GM23248 (cell line): ENCODE measurements at places on chromosomes 12 and 14. TPM values are rescaled to one million over a fixed set of nuclear protein-coding genes. Genes with fewer than 3 reads are reported as not detected.
A peak's percentile ranks its signal among the peaks of the same experiment; 100 is the strongest.

The PTGER2 gene
- 6.2 and 7.2 TPM in 2 replicates for total RNA-seq

The TSHR gene
- not detected in 2 replicates for total RNA-seq

The RFLNA gene
- total RNA-seq = 4.6 and 4.9 TPM in 2 replicates

The TAS2R50 gene
- 0.32 TPM in 1 of 2 replicates, not detected in the other for total RNA-seq

DNA sequence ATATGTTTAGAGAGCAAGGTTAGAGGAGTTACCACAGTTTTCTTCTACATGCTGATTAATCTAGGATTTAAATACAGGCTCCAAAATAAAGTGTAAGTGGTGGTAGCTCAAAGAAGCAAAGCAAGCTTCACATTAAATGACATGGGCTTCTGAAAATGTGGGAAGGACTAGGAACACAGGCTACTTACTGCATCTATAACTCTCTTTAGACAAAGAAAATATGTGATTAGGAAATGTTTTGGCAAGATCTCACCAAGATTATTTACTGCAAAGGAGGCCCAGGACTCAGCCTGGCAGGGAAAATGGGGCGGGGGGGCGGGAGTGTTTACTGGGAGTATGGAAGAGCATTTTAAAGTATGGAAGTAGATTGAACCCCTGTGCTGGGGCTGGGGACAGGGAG, 39.4 kb downstream of the ETV6 start:
- H3K36me3 ChIP-seq = no peaks in the 10 kb centered on the region
- no peaks in the 10 kb centered on the region for H3K27me3 ChIP-seq
- H3K4me1 ChIP-seq = peaks cover 22% of the 10 kb centered on the region
- H3K27ac ChIP-seq = no peak overlapping the region
- H3K4me3 ChIP-seq = no peak overlapping the region

- H3K4me3 ChIP-seq = no peak overlapping the region
- H3K27me3 ChIP-seq = no peaks in the 10 kb centered on the region
- DNase-seq = no peak
Measured at GRCh38 chr12:95637010-95637409, 85.7 kb upstream of the USP44 start.

- DNase-seq = no peak
- no peaks in the 10 kb centered on the region for H3K4me1 ChIP-seq
- H3K4me3 ChIP-seq = no peak overlapping the region
- H3K36me3 ChIP-seq = no peaks in the 10 kb centered on the region
Measured at GRCh38 chr12:4720637-4720995, 416 bp downstream of the GALNT8 start.

DNA sequence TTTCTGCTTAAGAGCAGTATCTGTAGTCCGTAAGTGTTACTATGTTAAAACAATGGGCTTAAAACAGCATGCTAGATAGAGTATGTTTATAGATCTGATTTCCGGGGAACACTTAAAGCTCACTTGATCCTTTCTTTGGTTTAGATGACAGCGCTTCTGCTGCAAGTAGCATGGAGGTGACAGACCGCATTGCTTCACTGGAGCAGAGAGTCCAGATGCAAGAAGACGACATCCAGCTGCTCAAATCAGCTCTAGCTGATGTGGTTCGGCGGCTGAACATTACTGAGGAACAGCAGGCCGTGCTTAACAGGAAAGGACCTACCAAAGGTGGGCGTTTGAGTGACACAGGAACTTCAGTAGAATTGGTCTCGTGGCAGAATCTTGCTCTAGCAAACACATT, 57.5 kb downstream of the EML1 start:
- no peak overlapping the region for H3K27ac ChIP-seq
- H3K4me1 ChIP-seq = no peaks in the 10 kb centered on the region
- H3K4me3 ChIP-seq = no peak overlapping the region
- no peaks in the 10 kb centered on the region for H3K27me3 ChIP-seq
- H3K36me3 ChIP-seq = no peaks in the 10 kb centered on the region

DNA sequence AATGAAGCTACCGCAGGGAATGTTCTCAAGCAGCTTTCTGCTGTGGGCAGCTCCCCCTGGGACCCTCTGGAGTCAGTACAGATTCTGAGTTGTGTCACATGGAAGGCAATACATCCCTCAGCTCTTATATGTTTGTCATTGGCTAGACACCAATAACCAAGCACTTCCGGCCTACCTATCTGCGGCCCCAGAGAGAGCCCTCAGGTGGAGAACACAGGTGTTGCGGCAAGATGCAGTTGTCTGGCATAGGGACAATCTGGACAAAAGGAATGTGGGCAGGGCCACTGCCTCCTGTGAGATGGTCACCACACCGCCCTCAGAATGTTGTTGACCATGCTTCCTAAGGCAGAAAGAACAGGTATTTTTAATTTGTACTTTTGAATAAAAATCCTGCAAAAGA, 118.7 kb downstream of the BRMS1L start:
- no peaks in the 10 kb centered on the region for H3K4me1 ChIP-seq
- H3K27me3 ChIP-seq = no peaks in the 10 kb centered on the region
- no peak overlapping the region for H3K4me3 ChIP-seq
- no peaks in the 10 kb centered on the region for H3K36me3 ChIP-seq

GRCh38 chr14:101126731-101127130, 223.2 kb upstream of the RTL1 start:
- H3K36me3 ChIP-seq = no peaks in the 10 kb centered on the region
- peaks cover 33% of the 10 kb centered on the region for H3K27me3 ChIP-seq
- H3K27ac ChIP-seq = no peak overlapping the region

DNA sequence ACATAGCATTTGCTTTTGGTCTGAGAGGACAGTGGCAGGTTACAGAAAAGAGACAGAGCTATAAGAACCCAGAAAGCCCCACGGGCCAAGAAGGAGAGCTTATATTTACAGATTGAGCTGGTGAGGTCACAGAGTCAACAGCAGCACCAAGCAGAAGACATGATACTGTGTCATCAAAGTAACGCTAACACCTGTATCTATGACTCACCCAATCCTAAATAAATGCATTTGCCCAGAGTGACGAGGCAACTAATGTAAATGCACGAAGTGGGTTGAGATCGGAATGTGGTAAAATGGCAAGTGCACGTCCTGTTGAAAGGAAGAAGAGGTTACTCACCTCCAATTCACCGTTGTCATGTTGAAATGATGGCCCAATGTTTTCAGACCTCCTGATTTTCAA, 6.7 kb upstream of the CD163L1 start:
- no peak for DNase-seq
- no peaks in the 10 kb centered on the region for H3K4me1 ChIP-seq
- H3K4me3 ChIP-seq = no peak overlapping the region
- H3K36me3 ChIP-seq = no peaks in the 10 kb centered on the region
- no peak overlapping the region for H3K27ac ChIP-seq

GRCh38 chr14:100735271-100735670, 8.6 kb downstream of the DLK1 start:
- peaks cover 7% of the 10 kb centered on the region; the same call in 1 of the 2 replicates for H3K27me3 ChIP-seq
- no peak overlapping the region for H3K4me3 ChIP-seq
- H3K4me1 ChIP-seq = no peaks in the 10 kb centered on the region

DNA sequence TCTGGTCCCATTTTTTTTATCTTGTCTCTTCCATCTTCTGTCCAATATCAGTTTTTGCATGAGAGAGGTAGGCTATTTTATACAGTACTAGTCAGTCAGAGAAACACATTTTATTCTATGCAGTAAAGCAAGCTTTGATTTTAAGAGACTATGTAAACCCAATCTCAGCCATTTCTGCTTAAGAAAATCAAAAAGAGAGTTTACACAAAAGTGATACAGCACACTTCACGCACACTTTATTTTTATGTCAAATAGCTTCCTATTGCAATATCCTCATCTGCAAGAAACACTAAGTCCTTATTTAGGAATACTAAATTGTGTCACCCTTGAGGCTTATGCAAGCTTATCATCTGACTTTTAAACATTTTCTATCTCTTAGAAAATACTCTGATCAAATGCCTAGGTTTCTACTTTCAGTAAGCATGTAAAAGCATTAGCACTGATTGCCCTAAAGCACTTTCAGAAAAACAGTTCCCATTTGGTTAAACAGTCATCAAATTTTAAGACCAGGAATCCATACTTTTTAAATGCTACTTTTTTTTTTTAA, 78.3 kb downstream of the MED13L start:
- H3K27ac ChIP-seq = no peak overlapping the region
- no peak for DNase-seq
- H3K4me1 ChIP-seq = peaks cover 58% of the 10 kb centered on the region

GRCh38 chr12:106119301-106119700, 19.5 kb downstream of the NUAK1 start:
- H3K36me3 ChIP-seq = no peaks in the 10 kb centered on the region; the same call in 1 of the 2 replicates
- no peak overlapping the region for H3K4me3 ChIP-seq
- H3K27me3 ChIP-seq = no peaks in the 10 kb centered on the region
- DNase-seq = no peak
- no peak overlapping the region for H3K27ac ChIP-seq

- H3K27me3 ChIP-seq = no peaks in the 10 kb centered on the region
- DNase-seq = peak; percentile 94
- H3K4me1 ChIP-seq = peaks cover 12% of the 10 kb centered on the region
- peak overlapping the region; percentile 67 for H3K4me3 ChIP-seq
- H3K36me3 ChIP-seq = no peaks in the 10 kb centered on the region
Measured at GRCh38 chr12:130775953-130776856, 60.1 kb upstream of the RIMBP2 start.

- no peak overlapping the region for H3K27ac ChIP-seq
- H3K27me3 ChIP-seq = peaks cover 43% of the 10 kb centered on the region
- no peak for DNase-seq
- H3K4me1 ChIP-seq = no peaks in the 10 kb centered on the region
Measured at GRCh38 chr12:53803194-53803593, 51.4 kb upstream of the CISTR start.

DNA sequence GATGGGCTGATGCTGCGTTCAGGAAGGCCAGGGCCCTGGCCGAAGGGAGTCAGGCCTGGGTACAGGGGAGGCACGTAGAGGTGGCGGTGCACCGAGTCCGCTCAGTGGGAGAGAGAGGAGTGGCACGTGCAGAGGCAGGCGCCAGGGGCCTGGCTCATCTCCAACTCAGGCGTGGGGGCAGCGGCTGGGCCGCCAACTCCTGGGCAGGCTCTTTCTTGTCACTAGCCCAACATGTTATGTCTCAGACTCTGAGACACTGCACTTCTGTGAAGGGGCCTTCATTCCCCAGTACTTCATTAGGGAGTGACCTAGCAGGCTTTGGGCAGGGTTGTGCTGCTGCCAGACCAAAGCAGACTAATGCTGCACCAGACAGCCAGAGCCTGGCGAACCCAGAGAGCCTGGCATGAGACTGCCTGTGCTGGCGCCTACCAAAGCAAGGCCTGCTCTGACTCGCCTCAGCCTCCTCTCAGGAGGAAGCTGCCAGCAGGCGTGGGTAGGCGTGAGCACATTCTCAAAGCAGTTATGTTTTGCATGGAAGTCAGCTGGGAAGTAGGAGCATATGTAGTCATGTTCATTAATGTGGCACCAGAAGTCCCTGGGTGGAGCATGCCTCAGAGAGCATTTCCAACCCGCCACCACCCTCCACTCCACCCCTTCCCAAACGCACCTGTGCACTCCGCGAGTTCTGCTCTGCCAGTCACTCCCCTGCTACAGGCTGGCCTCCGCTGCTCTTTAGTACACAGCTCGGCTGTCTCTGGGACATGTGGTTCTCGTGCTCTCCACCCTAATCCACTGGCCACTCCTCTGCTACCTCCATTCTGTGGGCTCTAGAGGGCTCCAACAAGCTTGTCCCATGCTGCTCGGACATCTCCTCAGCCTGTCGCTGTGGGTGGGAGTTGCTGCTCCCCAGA, 9.7 kb downstream of the CKB start:
- H3K4me1 ChIP-seq = peaks cover 16% of the 10 kb centered on the region
- no peaks in the 10 kb centered on the region for H3K27me3 ChIP-seq
- no peak overlapping the region for H3K4me3 ChIP-seq
- peaks cover 7% of the 10 kb centered on the region; the same call in 1 of the 2 replicates for H3K36me3 ChIP-seq

GRCh38 chr14:105013150-105013785, 7.6 kb downstream of the CDCA4 start:
- H3K27ac ChIP-seq = no peak overlapping the region
- DNase-seq = peak; percentile 47
- H3K27me3 ChIP-seq = no peaks in the 10 kb centered on the region
- no peaks in the 10 kb centered on the region for H3K4me1 ChIP-seq
- no peak overlapping the region for H3K4me3 ChIP-seq
- peaks cover 6% of the 10 kb centered on the region; the same call in 1 of the 2 replicates for H3K36me3 ChIP-seq

GRCh38 chr12:9699898-9700605, 30.5 kb downstream of the CLEC2D start:
- no peak overlapping the region for H3K4me3 ChIP-seq
- peaks cover 8% of the 10 kb centered on the region; the same call in 1 of the 2 replicates for H3K4me1 ChIP-seq
- H3K36me3 ChIP-seq = no peaks in the 10 kb centered on the region
- no peaks in the 10 kb centered on the region for H3K27me3 ChIP-seq
- H3K27ac ChIP-seq = no peak overlapping the region

DNA sequence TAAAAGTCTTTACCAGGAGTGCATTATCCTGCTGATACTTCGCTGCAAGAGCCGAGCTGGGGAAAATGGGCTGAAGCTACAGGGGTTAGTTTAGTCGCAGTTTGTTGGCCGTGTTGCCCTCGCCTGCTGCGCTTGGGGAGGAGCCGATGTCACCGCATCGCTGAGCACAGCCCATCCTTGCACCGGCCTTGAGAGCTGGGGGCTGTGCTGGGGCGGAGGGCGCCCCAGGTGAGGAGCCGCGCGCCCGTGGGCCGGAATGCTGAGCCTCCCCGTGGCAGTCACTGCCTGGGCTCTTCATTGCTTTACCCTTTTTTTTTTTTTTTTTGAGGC, 50.0 kb downstream of the ADGRD1 start:
- H3K27ac ChIP-seq = no peak overlapping the region
- no peaks in the 10 kb centered on the region for H3K27me3 ChIP-seq
- no peak for DNase-seq
- H3K4me3 ChIP-seq = no peak overlapping the region
- H3K36me3 ChIP-seq = no peaks in the 10 kb centered on the region

DNA sequence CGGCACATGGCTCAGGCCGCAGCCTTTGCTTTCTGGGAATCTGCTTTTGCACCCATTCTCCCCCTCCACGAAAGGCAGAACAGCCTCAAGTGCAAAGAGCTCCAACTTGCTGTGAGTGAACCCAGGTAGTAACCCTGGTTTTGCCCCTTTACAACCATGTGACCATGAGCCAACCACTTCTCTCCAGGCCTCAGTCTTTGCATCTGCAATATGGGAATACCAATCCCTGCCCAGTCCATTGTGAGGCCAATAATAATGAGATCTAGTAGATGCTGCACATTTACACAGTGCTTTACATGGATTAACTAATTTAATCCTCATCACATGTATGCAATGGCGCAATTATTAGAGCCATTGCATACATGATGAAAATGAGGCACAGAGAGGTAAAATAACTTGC, 108.9 kb upstream of the MYL2 start:
- H3K4me1 ChIP-seq = no peaks in the 10 kb centered on the region
- no peak overlapping the region for H3K27ac ChIP-seq
- DNase-seq = no peak
- H3K4me3 ChIP-seq = no peak overlapping the region

- no peaks in the 10 kb centered on the region for H3K27me3 ChIP-seq
- H3K27ac ChIP-seq = no peak overlapping the region
- H3K4me3 ChIP-seq = no peak overlapping the region
- no peaks in the 10 kb centered on the region for H3K4me1 ChIP-seq
- H3K36me3 ChIP-seq = no peaks in the 10 kb centered on the region
Measured at GRCh38 chr14:53399057-53399456, 245.9 kb upstream of the DDHD1 start.

DNA sequence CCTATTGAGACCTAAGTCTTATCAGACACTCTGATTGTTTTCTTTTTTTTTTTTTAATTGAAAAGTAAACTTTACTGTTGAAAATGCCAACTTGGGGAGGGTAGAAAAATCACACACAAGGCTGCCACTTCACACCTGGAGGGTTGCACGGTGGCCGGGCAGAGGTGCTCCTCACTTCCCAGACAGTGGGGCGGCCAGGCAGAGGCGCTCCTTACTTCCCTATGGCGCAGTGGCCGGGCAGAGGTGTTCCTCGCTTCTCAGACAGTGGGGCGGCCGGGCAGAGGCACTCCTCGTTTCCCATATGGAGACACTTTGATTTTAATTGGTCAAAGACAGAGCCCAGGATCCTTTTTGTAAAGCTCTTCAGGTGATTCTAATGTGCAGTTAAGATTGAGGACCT, 399.3 kb downstream of the TMTC2 start:
- DNase-seq = no peak
- H3K27me3 ChIP-seq = no peaks in the 10 kb centered on the region
- H3K4me3 ChIP-seq = no peak overlapping the region
- no peaks in the 10 kb centered on the region for H3K4me1 ChIP-seq
- no peak overlapping the region for H3K27ac ChIP-seq
